ENCODE measurements at places on chromosomes 2 and 18.

GRCh38 chr2:197497326-197497725 lies 2.3 kb downstream of the HSPD1 start:
- no peak for DNase-seq

GRCh38 chr18:1774261-1774660 lies 797.0 kb downstream of the METTL4 start:
- DNase-seq, result no peak

GRCh38 chr2:174350593-174351181 lies 15.9 kb downstream of the SP9 start:
- DNase-seq, result no peak

GRCh38 chr18:58590254-58590653 lies 38.6 kb downstream of the ALPK2 start:
- DNase-seq, result no peak

DNA sequence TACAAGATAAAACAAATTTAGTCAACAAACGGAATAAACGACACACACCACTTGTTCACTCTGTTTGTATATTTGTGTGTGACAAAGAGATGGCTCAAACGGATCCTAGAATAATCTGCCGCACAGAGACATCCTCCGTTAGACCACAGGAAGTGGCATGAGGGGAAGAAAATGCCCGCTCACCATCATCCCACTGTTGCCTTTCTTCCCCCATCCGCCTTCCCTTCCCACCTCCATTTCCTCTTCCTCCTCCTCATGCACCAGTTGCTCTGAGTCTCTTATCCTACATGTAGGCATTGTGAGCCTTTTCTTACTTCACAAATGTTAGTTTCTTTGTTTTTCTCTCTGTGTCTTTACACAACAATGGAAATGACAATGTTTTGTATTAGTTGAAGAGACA lies 228.5 kb upstream of the SMIM21 start:
- no peak for DNase-seq

DNA sequence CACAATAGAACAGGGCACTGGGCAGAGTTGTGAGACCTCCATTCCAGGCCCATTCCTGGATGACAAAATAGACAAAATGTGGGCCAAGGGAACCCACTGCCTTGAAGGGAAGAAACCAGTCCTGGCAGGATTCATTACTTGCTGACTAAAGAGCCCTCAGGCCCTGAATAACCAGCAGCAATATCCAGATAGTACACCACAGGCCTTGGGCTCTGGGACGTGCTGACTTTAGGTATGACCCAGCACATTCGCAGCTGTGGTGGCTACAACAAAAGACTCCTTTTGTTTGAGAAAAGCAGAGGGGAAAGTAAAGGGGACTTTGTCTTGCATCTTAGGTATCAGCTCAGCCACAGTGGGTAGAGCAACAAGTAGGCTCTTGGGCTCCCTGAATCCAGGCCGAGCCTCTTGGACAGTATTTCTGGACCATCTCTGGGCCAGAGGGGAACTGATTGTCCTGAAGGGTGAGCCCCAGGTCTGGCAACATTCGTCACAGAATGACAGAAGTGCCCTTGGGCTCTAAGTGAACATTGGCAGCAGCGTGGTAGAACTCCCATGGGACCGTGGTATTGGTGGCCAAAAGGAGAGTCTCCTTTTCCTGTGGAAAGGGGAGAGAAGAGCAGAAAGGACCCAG lies 89.9 kb upstream of the CD226 start:
- no peak for DNase-seq
